ENCODE measurements at places on chromosomes 16 and 17.

GRCh38 chr17:58005728-58006559, 1.1 kb downstream of the SRSF1 start:
- no peak for DNase-seq

DNA sequence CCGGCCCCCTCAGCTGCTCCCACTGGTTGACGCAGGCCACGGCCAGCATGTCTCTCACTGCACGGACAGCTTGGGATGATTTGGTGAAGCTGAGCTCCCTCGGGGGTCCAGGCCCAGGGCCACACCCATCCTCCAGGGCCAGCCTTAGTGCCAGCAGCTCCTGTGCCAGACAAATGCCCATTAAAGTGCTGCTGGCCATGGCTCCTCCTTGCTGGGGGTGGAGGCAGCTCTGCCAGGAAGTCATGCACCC, 2.5 kb downstream of the TRIM47 start:
- DNase-seq, result no peak

DNA sequence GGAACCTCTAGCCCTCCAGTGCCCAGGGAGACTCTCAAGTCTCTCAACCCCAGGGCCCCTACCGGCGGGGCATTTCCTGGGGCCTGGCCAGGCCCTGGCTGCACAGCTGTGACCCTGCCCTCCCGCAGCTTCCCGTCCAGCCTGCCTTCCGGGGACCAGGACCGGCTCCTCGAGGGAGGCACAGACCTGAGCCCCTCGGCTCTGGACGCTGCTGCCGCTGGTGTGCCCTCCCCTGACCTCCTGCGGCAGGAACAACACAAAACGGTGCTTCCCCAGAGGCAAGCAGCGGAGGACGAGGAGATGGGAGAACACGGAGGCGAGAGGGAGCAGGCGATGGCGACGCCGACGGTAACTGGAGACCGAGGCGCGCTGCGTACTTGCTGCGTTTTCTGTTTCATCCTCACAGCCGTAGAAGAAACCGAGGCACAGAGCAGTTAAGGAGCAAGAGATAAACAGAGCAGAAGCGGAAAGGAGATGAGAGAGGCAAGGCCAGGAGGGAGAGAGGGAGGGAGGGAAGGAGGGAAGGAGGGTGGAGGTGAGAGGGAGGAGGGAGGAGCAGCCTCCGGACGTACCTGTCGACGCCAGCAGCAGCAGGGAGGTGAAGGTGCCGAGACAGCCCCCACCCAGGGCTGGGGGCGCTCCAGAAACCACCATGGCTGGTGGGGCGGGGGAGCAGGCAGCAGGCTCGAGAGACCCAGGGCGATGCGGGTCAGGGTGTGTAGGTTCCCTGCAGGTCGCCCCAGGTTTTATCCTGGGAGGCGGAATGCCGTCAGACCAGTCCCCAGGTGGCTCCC, at the start of gene PRSS22:
PRSS22 (minus strand) TSS at position 720 of the 794 bp plus-strand sequence; CDS start at position 654, 66 bp downstream.
- no peak for DNase-seq

DNA sequence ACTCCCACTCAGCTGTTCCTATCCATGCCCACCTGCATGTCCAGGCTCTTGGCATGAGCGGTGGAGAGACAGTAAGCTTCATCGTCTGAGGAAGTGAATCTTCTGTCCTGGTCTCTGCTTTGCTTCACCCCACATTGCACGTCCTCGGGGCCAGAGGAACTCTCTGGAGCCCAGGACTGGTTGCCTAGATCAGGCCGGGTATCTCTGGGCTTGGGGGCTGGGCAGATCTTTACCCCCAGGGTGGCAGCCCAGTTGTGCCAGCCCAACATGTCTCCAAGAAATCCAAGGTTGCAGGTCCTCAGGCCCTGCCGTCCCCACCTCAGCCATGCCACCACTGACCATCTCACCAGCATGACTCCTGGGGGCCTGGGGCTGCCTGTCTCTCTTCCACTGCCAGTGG, 58.3 kb downstream of the BEAN1 start:
- no peak for DNase-seq

GRCh38 chr17:60060474-60060873, 18.2 kb downstream of the HEATR6 start:
- DNase-seq, result no peak

DNA sequence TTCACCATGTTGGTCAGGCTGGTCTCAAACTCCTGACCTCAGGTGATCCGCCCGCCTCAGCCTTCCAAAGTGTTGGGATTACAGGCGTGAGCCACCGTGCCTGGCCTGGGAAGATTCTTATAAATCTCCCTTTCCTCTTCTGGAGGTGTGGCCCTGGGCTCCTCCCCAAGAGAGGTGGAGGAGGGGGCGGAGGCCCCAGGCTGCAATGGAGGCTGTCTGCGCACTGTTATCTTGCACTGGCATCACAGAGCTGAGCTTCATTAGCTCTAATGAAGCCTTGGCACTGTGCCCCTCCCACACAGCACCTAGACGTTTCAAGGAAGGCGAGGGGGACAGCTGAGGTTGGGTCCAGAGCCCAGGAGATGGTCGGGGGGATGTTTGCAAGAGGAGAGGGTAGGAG, 7.5 kb downstream of the ARHGAP23 start:
- no peak for DNase-seq

DNA sequence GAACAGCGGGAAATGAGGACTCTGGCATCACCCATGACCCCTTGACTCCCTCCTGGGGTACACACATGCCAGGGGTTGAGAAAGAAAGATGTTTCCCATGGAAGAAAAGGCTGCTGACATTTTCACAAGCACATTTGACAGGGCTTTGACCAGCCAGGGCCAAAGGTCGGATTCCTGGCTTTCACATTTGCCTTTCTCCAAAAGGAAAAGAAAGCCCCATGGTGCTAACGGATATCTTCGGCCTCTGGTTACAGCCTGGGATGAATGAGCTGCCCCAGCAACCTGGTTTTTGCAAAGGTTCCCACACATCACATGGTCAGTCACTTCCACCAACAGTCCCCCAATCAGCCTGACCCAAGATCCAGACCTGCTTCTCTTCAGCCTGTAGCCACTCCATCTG, 478.2 kb upstream of the CDH11 start:
- no peak for DNase-seq

DNA sequence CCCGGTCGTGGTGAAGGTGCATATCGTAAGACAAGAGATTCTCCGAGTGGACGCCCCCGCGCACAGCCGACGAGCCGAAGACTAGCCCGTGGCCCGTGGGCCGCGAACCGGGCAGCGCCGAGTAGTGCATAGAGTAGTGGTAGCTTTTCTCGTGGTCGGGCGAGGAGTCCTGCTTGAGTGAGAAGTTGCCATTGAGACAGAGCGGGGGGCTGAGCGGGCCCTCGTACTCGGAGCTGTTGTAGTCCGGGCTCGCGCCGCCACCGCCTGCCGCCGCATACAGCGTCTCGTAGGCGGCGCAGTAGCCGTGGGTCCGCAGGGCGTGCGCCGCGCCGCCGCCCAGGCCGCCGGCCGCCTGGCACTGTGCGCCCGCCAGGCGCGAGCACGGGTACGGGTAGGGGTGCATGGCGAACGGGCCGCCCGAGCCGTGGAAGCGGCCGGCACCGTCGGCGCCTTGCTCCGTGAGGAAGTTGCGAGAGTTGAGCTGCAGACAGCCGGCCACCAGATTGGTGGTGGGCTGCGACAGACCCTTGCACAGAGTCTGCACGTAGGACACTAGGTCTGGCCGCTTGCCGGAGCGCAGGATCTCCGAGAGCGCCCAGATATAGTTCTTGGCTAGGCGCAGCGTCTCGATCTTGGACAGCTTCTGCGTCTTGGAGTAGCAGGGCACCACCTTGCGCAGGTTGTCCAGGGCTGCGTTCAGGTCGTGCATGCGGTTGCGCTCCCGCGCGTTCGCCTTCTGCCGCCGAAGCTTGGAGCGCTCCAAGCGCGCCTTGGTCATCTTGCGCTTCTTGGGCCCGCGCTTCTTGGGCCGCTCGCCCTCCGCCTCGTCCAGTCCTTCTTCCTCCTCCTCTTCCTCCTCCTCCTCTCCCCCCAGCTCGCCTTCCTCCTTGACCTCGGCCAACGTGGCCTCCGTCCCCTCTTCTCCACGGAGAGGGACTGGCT, 2.0 kb downstream of the NEUROD2 start:
- no peak for DNase-seq

- no peak for DNase-seq
Measured at GRCh38 chr16:73304008-73304774, 256.3 kb upstream of the ZFHX3 start.

GRCh38 chr17:31357839-31358394, 33.6 kb upstream of the RAB11FIP4 start:
- DNase-seq, result no peak

DNA sequence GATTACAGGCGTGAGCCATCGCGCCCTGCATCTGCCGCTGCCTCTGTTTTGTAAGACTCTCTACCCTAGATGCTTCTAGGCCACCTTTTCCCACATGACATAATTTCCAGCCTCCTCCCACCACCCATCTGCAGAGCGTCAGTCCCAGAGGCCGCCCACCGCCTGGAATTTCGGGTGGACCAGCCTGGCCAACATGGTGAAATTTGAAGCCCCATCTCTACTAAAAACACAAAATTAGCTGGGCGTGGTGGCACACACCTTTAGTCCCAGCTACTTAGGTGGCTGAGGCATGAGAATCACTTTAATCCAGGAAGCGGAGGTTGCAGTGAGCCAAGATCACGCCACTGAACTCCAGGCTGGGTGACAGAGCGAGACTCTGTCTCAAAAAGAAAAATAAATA, 5.1 kb upstream of the CIBAR2 start:
- DNase-seq, result no peak

DNA sequence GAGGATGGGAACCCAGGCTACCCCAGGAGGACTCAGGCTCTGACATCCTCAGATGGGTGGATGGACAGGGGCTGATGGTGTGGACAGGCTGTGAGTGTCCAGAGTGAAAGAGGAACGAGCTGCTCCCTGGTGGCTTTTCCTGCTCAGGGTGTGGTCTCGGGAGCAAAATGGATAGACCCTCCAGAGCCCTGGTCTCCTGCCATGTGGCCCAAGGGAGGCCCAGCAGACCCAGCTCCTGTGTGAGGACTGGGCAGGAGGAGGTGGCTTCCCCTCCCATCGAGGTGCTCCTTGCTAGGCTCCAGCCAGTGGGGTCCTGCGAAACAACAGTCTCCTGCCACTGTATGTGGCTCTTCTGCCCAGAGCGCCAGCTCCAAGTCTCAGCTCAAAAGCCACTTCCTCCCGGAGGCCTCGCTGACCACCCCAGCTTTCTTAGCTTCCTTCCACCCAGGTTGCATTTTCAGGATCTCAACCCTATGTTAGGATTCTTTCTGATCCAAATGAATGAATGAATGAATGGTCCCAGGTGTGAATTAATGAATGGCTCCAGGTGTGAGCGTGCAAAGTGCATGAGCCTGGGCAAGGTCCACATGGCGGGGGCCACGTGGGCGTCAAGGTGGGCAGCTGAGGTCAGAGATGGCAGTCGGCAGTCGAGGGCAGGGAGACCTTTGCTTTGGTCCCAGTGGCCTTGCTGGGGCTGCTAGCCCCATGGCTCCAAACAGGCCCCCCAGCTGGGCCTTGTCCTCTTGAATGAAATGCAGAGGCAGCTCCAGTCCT, 120.3 kb upstream of the CIBAR2 start:
- DNase-seq, result no peak

- DNase-seq, result no peak
Measured at GRCh38 chr17:73952082-73952479, 251.4 kb upstream of the RPL38 start.

- DNase-seq, result no peak
Measured at GRCh38 chr16:84593825-84594724, 23.8 kb downstream of the COTL1 start.

GRCh38 chr17:59357929-59358328, 26.5 kb downstream of the YPEL2 start:
- DNase-seq, result no peak

DNA sequence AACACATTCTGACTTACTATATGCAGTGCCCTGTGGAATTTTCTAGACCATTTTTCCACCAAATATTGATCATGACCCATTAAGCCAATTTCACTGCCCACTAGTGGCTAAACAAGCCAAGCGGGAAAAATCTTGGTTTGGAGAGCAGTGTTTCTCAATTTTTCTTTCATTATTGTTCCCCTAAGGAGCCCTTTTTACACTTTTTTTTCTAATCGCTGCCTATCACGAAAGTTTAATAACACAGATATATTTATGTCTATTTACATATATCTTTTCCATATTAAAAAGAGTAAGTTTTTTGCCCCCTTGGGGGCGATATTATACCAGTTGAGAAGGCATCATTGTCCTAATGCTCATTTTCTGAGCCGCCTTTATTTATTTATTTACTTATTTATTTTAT, 10.8 kb upstream of the TLCD3B start:
- DNase-seq, result no peak

GRCh38 chr17:45222289-45222995, 757 bp downstream of the FMNL1 start:
- no peak for DNase-seq

DNA sequence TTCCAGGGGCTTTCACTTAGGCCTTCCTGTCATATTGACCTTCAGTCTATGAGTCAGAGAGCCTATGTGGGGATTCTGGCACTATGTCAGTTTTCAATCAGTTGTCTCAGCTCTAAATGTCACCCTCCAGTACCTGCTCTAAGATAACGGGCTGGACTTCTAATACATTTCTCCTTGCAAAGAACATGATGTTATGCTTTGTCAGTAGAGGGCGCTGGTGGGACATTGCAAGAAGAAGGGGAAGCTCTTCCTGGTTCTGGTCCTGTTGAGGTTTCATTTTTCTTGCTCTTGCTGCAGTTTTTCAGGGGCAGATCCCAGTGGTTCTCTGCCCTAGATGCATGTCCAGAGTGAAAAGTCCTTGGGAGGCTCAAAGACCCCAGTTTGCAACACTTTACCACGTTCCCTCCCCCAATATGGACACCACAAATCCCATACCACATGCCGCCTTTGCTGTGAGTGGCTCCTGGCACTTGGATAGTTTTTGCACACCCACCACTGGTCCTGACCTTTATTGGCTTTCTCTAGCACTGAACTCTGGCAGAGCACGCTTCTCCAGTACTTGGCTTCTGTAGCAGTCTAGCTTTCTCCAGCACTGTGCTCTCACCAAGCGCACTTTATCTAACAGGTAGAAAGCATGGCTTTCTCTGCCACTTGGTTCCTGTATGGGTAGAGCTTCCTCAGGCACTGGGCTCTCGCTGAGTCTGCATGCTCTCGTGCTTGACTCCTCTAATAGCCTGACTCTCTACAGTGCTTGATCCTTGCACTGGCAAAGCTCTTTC, 49.0 kb downstream of the BCL7C start:
- DNase-seq, result peak; percentile 50

DNA sequence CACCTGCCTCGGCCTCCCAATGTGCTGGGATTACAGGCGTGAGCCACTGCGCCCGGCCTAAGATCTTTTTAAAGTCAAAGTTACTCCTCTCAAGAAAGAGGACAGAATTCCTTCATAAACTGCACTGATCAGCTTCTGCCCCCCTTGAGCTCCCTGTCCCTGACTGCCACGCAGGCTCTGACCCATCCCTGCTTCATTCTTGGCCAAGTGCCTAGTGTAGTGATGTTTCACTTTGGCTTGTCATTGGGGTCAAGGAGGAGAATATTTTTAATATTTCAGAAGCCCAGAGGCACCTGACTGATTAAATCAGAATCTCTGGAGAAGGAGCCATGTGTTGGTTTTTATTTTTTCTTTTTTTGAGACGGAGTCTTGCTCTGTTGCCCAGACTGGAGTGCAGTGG, 9.1 kb downstream of the MRM1 start:
- DNase-seq, result no peak

DNA sequence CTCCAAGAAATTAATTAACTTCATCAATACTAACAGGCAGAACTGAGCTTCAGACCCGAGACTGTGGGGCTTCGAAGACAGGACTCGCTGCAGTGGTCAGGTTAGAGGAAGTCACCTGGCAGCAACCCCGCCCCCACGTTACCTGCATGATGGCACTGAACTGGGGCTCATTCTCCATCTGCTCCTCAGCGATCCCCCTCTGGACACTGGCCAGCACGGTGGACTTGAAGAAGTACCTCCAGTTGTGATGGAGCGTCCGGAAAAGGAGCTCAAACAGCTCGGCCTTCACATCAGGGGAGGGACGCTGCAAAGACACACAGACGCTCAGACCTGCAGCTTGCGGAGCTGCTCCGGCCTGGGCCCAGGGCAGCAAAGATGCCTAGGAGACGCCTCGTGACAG, 40.9 kb upstream of the GSG1L start:
- no peak for DNase-seq
